ENCODE measurements at places on chromosomes 1 and 21. TPM values are rescaled to one million over a fixed set of nuclear protein-coding genes. Genes with fewer than 3 reads are reported as not detected.

DNA sequence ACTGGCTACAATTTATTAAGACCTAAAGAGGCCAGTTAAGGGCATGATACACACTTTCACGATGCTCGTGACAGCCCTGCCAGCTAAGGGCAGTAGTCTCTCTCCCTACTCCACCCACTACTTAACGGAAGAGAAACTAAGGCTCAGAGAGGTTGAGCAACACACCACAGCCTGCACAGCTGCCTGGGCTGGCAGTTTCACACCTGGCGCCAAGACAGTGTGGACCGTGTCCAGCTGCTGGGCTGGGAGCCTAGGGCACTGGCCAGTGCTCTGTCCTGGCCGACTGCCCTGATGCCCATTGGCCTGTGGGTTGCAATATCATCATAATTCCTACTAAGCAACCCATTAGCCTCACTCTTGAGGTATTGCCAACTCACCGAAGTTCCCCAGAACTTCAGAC, 27.6 kb downstream of the TENT5C start:
- DNase-seq, result no peak

GRCh38 chr1:214296860-214297745, 16.1 kb downstream of the SMYD2 start:
- DNase-seq, result peak; percentile 33

GRCh38 chr1:8754993-8755392, 62.4 kb downstream of the RERE start:
- no peak for DNase-seq

RGS4 gene
- 0.31 TPM for total RNA-seq

GRCh38 chr1:39617488-39618049, 21.9 kb downstream of the HEYL start:
- no peak for DNase-seq

LCE1E gene
- total RNA-seq, result 0.51 TPM

GRCh38 chr1:43277116-43277876, 7.5 kb downstream of the TMEM125 start:
- DNase-seq, result no peak

- DNase-seq, result no peak
Observed at GRCh38 chr1:199550199-199551065, 477.1 kb upstream of the NR5A2 start.

- no peak for DNase-seq
Observed at GRCh38 chr21:35485364-35485763, 436.3 kb upstream of the RUNX1 start.

DNA sequence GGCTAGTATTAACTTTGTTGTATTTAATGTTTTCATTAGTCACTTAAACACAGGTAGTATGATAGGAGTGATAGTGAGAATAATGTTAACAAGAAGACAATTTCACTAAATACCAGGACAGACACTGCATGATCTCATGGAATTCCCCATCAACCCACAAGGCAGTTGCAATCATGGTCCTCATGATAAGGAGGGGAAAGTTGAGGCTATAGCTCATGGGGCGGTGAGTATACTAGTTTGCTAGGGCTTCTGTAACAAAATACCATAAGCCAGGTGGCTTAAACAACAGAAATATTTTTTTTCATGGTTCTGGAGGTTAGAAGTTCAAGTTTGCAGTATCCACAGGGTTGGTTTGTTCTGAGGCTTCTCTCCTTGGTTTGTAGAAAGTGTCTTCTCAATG, 115.8 kb downstream of the DSCAM start:
- DNase-seq, result no peak

GRCh38 chr21:30981403-30981802, 56.9 kb downstream of the KRTAP19-8 start:
- DNase-seq, result no peak

KCND3 gene
- total RNA-seq, result 0.10 TPM

GRCh38 chr21:16195538-16195910, 465.7 kb downstream of the USP25 start:
- DNase-seq, result peak; percentile 51

GRCh38 chr1:40625076-40625475, 40.4 kb downstream of the RIMS3 start:
- no peak for DNase-seq

DNA sequence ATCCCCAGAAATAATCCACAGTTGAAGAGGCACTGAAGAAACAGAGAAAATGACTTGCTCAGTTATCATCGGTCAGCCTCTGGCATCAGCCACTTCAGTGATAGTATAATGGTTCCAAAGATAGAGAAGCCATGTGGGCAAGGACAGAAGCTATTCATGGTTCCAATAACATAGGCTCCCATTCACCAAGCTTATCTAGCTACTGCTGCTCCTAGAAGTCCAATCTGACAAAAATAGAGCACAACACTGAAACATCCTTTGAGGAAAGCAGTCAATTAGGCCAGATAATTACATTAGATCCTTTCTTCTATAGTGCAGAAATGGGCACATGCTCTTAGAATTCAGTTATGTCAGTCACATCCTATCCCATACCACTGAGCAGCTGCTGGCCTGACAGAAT, 33.5 kb upstream of the CRB1 start:
- DNase-seq, result no peak

NR1I3 gene
- total RNA-seq, result not detected

DNA sequence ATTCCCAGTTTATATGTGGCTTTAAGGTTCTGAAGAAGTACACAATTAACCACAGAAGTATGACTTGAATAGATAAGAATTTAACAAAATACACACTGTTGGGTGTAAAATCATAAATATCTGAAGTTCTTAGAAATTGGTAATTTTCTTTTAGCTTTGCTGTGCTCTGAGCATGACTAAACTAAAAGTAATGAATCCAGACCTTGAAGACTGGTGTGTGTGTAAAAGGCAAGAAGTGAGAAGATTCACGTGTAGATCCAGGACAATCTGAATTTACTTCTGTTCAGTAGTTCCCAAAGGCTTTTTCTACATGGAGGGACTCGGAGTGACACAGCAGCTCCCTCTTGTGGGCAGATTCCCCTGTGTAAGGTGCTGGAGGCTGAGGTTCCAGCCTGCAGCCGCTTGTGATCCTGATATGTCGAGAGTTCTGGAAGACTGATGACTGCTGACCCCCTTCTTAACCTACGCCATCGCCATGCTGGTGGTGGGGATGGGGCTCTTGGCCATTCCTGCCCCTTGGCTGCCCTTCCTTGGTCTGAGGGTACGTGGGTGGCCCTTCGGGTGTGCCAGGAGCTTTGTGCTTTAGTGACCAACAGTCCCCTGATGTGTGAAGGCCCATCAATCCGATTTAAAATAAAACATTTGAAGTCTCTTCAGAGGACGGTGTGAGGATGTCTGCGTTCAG, 62.7 kb downstream of the ADARB1 start:
- DNase-seq, result peak; percentile 65

PRAMEF11 gene
- not detected for total RNA-seq

GRCh38 chr1:24201941-24202440, 14.9 kb upstream of the IFNLR1 start:
- peak; percentile 86 for DNase-seq

CYP4A22 gene
- total RNA-seq, result not detected

DNA sequence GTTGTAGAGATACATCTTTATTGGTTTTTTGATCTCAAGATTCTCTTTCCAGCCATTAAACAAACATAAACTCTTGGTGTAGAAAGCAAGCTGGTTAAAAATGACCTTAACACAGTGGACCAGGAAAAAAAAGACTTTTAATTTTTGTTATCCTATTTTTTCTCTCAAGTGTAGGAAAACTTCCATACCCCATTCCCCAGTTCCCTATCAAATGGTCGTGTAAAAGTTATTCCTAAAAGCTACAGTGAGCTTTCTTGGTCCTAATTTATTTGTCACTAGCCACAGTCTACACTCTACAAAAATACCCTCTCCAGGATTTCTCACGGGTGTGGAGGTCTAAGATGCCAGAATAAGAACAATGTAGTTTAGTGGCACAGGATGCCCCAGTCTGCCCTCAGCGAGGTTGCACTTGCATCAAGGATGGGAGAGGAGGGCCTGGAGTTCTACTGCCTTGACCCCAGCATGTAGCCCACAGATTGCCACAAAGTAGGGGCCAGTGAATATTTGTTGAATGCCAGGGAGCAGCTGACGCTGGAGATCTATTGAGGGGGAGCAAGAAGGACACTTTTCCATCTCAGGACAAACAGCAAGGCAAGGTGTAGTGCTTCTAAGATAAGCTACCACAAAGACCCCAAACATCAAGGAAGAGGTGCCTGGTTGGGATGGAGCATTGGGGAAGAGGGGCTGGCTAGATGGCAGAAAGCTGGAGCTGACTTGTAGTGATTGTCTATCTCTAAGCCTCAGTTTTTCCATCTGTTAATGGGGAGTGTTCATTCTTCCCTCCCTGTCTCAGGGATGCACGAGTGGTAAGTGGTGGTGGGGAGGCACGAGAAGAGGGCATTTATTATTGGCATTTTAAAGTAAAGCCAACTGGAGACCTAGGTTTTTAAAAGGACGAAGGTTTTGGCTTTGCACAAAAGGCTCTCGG, 1.8 kb downstream of the MYCL start:
- DNase-seq, result no peak

- no peak for DNase-seq
Observed at GRCh38 chr21:41593760-41594138, 85.8 kb upstream of the TMPRSS2 start.

LCE1D gene
- total RNA-seq, result 0.44 TPM

DNA sequence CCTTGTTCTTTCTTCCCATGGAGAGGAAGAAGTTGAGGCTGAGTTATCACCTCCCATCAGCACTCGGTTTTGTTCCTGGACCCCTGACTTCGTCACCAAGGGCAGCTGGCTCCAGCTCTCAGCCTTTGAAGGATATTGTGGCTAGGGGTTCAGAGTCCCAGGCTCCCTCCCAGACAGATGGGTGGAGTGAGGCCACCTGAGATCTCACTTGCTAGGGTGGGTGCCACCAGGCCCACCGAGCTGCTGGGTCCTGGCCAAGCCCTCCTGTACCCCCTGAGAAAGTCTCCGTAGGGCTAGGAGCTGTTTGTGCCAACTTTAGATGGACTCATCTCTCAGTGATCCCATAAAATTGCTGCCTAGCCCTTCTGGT, 6.9 kb downstream of the MX2 start:
- DNase-seq, result no peak

- peak; percentile 32 for DNase-seq
Observed at GRCh38 chr1:199743227-199743626, 284.3 kb upstream of the NR5A2 start.

OR2T11 gene
- not detected for total RNA-seq

DNA sequence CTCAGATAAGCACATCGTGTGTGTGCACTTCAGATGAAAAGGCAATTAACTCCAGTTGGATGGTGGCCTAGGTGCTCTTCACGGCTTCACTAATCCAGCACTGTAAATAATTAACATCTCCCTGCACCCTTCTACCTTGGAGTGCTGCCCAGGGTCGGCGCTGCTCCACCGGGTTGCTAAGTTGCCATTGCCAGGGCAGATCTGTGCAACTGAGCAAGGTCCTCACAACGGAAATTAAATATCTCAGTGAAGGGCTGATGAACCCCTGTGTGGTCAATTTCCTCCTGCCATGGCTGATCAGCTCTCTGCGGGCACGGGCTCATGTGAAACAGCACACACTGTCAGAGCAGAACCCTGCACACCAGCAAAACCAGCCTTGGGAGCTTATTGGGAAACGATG, 63.2 kb downstream of the SYDE2 start:
- no peak for DNase-seq

GRCh38 chr1:214494706-214495105, 56.7 kb downstream of the PTPN14 start:
- peak; percentile 91 for DNase-seq

DNA sequence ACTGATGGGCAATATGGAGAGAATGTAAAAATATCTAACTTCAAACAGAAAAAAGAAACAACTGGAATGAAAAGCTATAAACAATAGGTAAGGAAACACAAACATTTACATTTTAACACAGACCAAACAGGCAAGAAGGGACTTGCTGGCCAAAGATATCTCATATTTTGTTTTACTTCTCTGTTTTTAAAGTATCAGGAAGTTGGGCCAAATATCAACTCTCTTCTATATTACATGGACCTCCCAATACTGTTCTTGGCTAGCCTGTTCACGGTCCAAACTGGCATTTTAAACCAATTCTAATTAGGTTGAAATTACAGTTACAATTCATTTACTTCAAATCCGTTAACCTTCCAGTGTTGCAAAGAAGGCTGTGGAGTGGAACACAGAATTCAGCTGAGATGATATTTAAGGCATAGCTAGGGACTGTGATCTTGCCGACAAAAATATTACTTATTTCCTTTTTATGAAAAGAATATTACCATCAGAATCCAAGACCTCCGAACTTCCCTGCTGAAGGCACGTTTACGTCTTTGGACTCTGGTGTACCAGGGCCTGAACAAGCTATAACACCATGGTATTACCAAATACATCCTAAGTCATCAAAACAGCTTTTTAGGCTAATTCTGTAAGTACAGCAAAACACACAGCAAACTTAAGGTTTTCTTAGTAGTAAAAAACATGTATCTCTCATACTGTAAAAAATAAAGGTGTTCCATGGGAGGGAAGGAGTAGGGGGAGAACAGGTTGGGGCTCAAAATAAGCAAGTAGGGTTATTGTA, 165.4 kb downstream of the RUNX1 start:
- DNase-seq, result no peak

SSX2IP gene
- total RNA-seq, result 19.5 TPM

- no peak for DNase-seq
Observed at GRCh38 chr1:31904339-31905092, 33.7 kb downstream of the PTP4A2 start.

- no peak for DNase-seq
Observed at GRCh38 chr1:19287436-19288185, 959 bp downstream of the AKR7A3 start.

CYP4Z1 gene
- total RNA-seq, result not detected

DNA sequence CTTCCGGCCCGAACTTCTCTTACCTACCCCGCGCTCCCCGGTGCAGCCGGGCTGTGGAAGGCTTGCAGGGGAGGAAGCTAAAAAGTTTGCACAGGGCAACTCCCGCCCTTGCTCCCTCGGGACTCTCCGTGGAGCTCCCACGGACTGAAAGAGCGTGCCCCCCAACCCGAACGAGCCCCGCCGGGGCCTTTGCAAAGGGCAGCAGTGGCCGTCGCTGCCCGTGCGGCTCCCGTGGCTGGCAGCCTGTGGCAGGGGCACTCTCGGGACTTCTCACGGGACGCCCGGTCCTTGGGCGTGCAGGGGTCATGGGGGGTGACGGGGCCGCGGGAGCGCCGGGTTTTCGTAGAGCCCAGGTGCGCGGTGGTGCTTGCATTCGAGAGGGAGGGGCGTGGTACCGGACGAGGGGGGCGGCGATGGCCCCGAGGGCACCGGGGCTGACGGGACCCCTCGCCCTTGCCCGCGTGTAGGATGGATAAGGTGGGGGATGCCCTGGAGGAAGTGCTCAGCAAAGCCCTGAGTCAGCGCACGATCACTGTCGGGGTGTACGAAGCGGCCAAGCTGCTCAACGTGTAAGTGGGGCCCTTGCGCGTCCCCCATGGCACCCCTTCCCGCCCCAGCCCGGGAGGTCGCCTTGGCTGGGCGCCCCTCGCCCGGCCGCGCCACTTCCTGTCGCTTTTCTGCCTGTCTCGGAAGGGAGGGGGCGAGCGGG, 711 bp downstream of the GADD45A start:
- peak; percentile 32 for DNase-seq

GRCh38 chr1:30748699-30749401, 8.7 kb downstream of the LAPTM5 start:
- DNase-seq, result no peak

- no peak for DNase-seq
Observed at GRCh38 chr1:36602184-36602583, 119.5 kb upstream of the CSF3R start.
